ENCODE measurements at places on chromosomes 3 and 15.

GRCh38 chr3:63278171-63279004 lies at the start of gene SYNPR:
TSS of gene SYNPR (plus strand) at chr3:63278308.
- DNase-seq: no peak

- no peak for DNase-seq
Measured at GRCh38 chr15:54321426-54321825, 343.2 kb downstream of the UNC13C start.

GRCh38 chr3:148839805-148840204 lies 12.2 kb downstream of the CPB1 start:
- no peak for DNase-seq

DNA sequence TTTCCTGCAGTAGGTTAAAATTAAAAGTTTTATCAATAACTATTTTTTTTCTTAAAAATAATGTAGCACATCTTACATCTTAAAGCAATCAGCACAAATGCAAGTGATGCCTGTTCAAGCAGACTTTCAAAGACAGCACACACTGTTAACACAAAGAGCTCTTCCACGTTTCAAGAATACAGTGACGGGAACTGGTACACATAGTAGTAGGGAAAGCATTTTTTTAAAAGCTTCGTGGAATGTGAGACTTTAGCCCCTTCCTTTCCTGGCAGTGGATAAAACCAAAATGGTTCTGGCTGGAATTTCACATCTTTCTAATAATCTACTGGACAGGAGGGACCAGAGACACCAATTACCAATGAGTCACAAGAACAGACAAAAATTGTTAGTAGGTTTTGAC lies 33.5 kb upstream of the SLC2A2 start:
- no peak for DNase-seq

DNA sequence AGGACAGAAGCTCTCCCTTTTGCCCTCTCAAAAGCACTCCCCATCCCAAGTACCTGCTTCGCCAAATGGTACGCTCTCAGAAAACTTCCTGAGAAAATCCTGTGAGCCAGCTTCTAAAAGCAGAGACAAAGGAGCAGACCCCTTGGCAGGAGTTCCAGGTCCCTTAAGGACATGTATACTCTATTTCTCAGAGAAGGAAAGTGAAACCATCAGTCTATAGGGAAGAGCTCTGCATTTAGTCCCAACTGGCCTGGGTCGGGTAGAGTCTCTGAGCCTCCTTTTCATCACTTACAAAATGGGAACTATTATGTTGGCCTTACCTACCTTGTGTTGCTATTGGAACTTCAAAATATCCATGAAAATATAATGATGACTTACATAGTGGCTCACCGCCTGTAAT lies 19.7 kb downstream of the DAPK2 start:
- no peak for DNase-seq

- DNase-seq: no peak
Measured at GRCh38 chr15:76625267-76625666, 279.9 kb downstream of the SCAPER start.

GRCh38 chr3:158165730-158166129 lies 55.8 kb downstream of the RSRC1 start:
- DNase-seq: no peak

DNA sequence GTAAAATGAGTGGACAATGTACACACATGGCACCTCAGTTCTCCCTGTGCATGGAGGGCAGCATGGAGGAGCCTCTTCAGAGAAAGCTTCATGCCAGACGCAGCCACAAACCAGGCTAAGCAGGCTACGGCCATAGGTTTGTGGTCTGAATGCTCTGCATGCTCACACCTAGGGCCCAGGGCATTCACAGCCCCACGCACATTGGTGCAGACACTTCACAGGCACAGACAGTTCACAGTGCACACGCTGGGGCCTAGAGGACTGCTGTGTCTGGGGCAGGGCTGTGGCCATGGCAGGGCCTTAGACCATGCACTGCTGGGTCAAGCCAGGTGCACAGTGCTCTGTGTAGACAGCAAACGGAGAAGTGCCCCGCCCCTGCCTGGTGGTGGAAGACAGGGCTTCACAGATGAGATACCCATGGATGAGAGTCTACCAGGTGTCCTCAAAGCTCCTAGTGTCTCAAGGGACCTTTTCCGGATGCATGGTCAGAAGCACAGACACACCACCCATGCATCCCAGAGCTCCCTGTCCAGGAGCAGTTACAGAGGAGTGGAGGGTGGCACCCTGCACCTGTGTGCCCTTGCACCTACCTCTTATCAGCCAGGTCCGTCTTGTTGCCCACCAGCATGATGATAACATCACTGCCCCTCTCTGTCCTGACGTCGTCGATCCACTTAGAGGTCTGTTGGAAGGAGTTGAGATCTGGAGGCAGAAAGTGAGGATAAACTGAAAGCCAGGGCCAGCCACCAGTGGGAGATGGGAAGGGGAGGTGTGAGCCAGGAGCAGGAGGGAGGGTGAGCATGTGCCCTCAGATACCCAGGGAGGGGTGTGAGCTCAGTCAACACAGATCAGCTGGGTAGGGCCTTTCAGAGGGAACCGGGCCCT lies 33.5 kb downstream of the SRPRB start:
- DNase-seq: no peak

GRCh38 chr3:78274475-78275065 lies 1234.7 kb downstream of the ROBO2 start:
- no peak for DNase-seq

DNA sequence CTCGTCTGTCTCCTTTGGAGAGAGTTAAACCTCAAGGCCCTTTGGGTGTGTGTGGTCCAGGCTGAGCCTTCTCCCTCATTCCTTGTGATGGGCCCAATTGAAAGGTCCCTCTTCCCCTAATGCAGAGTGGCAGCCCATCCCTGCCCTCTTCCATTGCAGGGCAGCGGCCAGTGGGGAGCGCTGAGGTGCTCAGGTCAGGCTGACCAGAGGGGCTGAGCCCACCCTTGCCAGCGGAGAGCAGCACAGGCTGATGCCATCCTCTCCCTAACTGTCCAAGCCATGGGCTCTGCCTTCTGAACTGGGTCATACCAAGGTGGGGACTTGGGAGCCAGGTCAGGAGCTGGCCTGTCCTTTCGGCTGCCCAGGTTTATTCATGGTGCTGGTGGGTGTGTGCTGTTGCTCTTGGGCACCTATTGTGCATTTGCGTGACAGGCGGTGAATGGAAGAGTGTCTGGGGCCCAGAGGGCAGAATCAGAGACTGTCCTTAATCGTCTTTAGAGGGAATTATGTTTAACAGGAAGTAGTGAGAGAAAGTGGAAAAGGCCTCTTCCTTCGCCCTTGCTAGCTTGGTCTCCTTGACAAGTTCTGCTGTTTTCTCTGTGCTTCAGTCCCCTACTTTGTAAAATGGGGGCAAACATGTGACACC lies 96.9 kb downstream of the VGLL4 start:
- DNase-seq: no peak

GRCh38 chr3:134423153-134423552 lies 48.9 kb upstream of the AMOTL2 start:
- no peak for DNase-seq

GRCh38 chr3:64509206-64509605 lies 178.6 kb downstream of the ADAMTS9 start:
- no peak for DNase-seq

- DNase-seq: no peak
Measured at GRCh38 chr3:122353893-122354401, 28.9 kb downstream of the CSTA start.

DNA sequence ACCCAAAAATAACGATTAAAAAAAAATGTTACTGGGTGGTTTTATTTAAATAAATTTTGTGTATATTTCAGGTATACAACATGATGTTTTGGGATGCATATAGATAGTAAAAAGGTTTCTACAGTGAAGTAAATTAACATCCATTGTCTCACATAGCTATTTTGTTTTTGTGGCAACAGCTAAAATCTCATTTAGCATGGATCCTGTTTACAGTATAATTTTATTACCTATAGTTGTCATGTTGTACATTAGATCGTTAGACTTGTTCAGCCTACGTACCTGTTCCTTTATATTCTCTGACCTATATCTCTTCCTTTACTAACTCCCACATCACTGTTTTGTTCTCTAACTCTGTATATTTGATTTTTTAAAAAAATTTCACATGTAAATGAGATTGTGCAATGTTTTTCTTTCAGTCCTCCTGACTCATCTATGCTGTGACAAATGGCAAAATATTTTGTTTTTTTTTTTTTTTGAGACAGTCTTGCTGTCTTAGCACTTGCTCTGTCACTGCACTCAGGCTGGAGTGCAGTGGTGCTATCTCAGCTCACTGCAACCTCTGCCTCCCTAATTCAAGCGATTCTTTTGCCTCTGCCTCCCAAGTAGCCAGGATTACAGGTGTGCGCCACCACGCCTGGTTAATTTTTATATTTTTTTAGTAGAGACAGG lies 45.6 kb downstream of the OIP5 start:
- no peak for DNase-seq

GRCh38 chr3:195591852-195592251 lies 8.1 kb upstream of the APOD start:
- DNase-seq: no peak

DNA sequence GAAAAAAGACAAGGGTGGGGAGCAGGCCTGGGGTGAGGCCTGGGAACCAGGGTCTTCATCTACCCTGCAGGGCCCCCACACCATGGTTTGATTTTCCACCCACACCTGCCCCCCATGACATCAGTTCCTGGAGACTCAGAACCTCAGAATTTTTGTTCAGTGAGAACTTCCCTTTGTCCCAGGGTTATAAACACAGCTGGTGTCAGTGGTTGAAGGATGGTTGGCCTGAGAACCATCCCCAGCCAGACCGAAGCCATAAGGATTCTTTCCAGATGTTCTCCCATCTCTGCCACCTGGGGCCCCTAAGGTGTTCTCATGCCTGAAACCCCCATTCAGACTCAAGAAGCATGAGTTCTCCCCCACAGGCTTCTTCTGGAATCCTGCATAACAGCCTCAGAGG lies 16.6 kb downstream of the CCDC33 start:
- DNase-seq: no peak

DNA sequence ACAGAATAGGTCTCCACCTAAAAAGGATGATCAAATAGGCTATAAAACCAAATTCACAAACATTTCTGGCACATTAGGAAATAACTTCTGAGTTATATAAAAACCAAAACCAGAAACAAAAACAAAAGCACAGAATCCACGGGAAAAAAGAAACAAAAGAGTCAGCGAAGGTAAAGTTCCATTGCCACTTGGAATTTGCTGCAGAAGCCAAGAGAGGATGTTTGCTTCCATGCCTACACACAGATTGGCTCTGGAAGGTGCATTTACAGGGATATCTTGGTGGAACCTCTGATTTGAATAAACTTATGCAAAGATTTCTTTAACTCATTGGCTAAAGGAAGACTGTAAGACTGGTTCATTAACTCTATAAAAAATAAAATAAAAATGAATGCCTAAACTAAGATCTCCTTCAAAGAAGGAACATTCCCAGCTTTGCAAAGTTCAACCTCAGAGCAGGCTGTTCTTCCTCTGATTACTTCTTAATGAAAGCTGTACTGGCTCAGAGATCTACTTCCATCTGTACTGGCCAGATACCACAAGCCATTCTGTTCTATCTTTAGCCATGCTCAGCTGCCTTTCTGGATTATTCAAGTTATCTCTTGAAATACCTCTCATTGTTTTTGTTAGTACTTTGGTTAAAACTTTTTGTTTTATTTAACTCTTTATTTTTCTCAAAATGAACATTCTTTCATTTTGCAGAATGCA lies 537.5 kb upstream of the CCDC54 start:
- DNase-seq: no peak

GRCh38 chr15:70588613-70589012 lies 174.7 kb downstream of the UACA start:
- no peak for DNase-seq

DNA sequence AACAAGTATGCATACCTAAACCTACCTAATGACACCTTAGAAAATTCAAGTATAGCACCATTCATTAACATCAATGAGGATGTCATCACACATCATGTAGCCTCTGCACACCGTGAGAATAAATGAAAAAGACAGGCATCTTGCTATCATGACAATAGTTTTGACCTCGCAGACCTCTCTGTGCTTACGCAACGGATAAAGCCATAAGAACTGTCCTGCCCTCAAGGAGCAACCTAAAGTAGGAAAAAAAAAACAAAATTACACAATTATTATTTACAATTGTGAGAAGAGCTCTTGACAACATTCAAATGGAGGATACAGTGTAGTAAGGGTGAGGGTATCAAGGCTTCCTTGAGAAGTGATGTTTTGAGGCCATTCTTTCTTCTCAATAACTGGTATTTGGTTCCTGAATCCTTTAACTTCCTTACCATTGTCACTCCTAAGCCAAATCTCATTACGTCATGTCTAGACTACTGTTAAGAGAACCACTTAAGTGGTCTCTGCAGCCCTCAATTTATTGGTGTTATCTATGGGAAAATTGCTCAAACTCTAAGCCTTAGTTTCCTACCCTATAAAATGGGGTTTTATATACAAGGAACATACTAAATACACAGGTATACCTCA lies 7.0 kb upstream of the SETD5 start:
- DNase-seq: no peak

GRCh38 chr15:29821416-29822099 lies 710 bp downstream of the TJP1 start:
- peak; percentile 94 for DNase-seq

DNA sequence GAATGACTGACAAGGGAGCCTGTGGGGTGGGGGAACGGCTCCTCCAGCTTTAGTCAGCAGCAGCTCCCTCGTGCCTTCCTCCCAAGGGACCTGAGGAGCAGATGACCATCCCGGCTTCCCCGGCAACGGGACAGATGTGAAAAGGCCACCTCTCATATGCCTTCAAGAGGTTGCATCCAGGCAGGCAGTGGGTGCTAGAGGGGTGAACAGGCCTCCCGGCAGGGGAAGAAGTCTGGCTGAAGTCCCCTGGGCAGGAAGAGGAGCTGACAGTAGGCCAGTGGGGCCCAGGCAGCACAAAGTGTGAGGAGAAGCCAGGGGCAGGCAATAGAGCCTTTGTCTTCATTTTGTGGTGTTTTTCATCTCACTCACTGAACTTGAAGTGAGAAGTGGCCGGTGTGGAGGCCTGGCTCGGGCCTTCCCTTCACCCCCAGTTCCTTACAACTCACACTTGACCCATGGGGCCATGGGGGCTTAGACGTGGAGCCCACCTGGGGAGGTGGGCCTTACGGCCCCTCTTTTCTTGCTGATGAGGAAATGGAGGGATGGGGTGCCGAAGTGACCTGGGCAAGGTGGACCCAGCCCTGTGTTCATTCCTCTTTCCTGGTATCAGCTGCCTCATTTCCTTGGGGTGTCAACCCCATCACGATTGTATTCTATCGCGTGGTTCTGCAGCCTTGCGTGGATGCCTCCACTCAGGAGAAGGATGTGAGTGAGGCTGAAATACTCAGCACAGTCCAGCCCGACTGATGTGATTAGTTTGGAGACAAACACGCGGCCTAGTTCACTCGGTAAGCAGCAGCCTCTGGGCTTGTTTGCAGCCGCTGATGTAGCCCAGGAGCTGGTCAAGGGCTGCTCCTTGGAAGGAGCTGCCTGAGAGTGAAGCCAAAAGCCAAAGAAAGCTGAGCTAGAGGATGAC lies 115.5 kb upstream of the ALDH1A3 start:
- no peak for DNase-seq

DNA sequence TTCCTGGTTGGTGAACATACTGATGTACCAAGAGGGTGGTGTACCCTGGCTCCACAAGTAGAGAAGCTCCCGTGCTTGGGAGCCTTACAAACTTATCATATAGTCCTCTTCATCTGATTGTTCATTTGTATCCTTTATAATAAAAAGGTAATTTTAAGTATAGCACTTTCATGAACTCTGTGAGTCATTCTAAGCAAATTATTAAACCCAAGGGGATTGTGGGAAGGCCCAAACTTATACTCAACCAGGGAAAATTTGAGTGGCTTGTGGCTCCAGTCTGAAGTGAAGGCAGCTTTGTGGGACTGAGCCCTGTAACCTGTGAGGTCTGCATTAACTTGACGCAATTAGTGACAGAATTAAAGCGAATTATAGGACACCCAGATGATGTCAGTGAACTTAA lies 29.0 kb downstream of the TTBK2 start:
- no peak for DNase-seq

All from HT-29 (cell line).